Liver (tissue), 10 donors: ENCODE measurements at places on chromosomes 12 and 14. TPM values are rescaled to one million over a fixed set of nuclear protein-coding genes. Genes with fewer than 3 reads are reported as not detected.

The RTN1 gene
- total RNA-seq = 0.33 TPM

The DAO gene
- 28.3 TPM for total RNA-seq

The PLEKHG3 gene
- 14.7 TPM for total RNA-seq

The TM7SF3 gene
- 54.3 TPM for total RNA-seq

The ADAM21 gene
- not detected for total RNA-seq

The SDS gene
- 0.65 TPM for total RNA-seq

The KRT78 gene
- not detected for total RNA-seq

The THTPA gene
- 7.3 TPM for total RNA-seq

The NYNRIN gene
- 2.5 TPM for total RNA-seq

The ST8SIA1 gene
- 0.17 TPM for total RNA-seq

The TAS2R50 gene
- 7.8 TPM for total RNA-seq

- DNase-seq = no peak
Observed at GRCh38 chr14:57660208-57660607, 166.6 kb upstream of the CCDC198 start.

GRCh38 chr12:6700646-6701051, at the start of gene PIANP:
Gene PIANP (minus strand): TSS chr12:6700815. CDS start chr12:6698061, 2,754 bp downstream.
- DNase-seq = no peak

DNA sequence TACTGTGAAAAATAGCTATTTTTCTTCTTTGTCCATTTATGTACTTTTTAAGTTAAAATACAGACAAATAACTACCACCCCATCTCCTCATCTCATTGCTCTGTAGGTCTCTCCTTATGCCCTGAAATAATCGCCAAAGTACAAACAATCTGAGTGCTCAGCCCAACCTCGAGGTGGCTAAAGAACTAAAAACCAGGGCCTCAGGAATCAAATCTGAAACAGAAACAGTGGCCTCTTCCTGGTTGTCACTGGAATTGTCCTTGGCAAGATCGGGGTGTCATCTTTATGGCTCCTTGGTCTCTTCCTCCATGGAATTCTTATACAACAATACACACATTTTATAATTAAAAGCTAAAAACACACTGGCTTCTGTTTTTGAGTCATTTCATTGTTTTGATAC, 182.4 kb downstream of the ASCL1 start:
- no peak for DNase-seq

DNA sequence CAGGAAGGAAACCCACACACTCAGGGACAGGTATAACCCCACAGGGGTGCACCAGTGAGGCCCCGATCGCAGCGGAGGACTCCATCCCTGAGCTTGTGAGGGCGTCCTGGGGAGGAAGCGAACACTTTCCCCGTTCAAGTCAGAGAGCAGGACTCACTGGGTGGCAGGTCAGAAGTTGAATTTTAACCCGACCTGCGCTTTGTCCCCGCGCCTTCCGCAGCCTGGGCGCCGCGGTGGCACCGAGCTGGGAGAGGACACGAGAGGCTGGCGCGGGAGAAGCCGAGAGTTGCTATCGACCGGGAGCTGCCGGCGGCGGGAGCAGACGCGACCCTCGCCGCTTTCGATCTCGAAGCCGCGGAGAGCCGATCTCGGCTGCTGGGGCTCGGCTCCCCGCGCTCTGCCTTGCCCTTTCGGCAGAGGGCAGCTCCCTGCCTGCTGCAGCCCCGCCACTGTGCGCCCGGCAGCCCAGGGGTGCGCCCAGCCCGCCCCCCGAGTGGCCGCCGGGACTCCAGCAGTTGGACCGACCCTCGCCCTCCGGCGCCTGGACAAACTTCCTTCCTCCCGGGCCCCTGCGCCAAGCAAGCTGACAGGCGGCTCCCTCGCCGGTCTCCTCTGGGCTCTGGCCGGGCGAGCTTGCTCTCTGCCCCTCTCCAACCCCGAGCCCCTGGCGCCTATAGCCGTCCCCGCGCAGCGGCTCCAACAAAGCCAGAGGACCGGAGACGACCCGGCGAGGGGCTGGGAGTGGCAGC, 918 bp downstream of the LIN7A start:
- DNase-seq = peak; percentile 63

DNA sequence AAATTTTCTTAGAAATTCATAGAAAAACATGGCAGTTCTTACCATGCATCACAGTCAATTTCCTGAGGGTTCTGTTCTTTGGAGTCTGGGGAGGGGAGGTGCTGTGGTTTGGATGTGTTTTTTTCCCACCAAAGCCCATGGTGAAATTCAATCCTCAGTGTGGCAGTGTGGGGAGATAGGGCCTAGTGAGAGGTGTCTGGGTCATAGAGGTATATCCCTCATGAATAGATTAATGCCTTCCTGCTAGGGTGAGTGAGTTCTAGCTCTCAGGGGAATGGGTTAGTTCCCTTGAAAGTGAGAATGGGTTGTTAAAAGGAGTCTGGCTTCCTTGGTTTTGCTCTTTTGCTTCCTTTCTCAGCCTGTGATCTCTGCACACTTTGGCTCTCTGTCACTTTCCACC, 277.8 kb downstream of the APAF1 start:
- no peak for DNase-seq

GRCh38 chr12:80469681-80470080, 25.6 kb downstream of the PTPRQ start:
- DNase-seq = no peak

GRCh38 chr14:43172899-43173548, 1334.1 kb downstream of the FSCB start:
- DNase-seq = no peak

GRCh38 chr12:46267825-46268582, 839 bp downstream of the SLC38A1 start:
- DNase-seq = peak; percentile 42

- DNase-seq = no peak
Observed at GRCh38 chr12:57545809-57546437, 1.1 kb downstream of the DCTN2 start.

GRCh38 chr14:81772381-81772780, 238.7 kb upstream of the SEL1L start:
- no peak for DNase-seq

GRCh38 chr14:102335163-102335562, 15.6 kb downstream of the ZNF839 start:
- no peak for DNase-seq

- DNase-seq = no peak
Observed at GRCh38 chr12:106197906-106198623, 49.8 kb downstream of the CKAP4 start.

GRCh38 chr12:86713121-86713520, 456.9 kb upstream of the MGAT4C start:
- no peak for DNase-seq

- DNase-seq = no peak
Observed at GRCh38 chr12:107399046-107399445, 286.6 kb upstream of the PWP1 start.

- no peak for DNase-seq
Observed at GRCh38 chr12:65566751-65567150, 257.5 kb upstream of the HMGA2 start.

DNA sequence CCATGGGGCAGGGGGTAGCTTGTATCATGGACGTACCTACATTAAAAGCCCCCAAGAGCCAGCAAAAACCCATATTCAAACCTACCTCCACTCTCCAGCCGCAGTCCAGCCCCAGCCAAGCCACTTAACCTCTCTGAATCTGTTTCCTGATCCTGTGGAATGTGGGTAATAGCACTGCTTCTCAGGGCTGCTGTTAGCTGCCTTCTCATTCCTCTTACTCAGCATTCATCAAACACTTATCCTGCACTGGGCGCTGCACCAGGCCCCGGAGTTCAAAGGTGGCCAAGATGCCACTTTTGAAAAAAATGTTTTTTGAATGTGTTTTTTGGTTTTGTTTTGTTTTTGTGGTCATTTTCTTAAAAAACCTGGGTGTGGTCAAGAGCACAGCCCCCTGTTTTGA, 237.4 kb downstream of the CHST11 start:
- DNase-seq = no peak

- DNase-seq = no peak
Observed at GRCh38 chr14:82854901-82855300, 1321.2 kb upstream of the SEL1L start.

- no peak for DNase-seq
Observed at GRCh38 chr14:38078393-38078792, 129.3 kb upstream of the SSTR1 start.

GRCh38 chr12:57097554-57097835, 8.6 kb downstream of the NAB2 start:
- DNase-seq = no peak

DNA sequence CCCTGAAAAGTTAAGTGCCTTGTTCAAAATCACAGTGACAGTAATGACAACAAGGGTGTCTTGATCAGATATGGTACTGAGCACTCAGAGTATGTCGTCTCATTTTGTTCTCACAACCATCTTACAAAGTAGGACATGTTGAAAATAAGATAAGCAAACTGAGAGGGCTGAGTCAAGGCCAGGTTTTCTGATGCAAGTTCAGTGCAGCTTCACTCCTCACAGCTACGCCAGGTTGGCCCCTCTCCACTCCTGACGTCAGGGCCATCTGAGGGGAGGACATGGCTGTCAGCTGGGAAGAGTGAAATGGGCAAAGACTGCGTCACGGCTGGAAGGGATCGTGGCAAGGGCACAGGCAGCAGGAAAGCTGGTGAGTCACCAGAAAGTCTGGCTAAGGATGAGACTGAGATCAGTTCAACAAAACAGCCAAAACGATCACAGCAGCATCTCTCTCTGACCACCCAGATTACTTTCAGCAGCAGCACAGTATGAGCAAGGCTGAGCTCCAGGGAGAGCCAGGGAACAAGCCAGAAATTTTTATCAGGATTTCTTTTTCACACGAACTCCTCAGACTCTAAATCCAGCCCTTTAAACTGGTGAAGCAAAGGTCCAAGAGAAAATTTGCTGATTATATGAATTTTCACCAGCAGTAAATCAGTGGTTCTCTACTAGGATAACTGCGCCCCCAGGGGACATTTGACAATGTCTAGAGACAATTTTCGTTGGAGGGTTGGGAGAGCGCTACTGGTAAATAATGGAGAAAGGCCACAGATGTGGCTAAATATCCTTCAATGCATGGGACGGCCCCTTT, 297.9 kb upstream of the AMIGO2 start:
- DNase-seq = no peak

DNA sequence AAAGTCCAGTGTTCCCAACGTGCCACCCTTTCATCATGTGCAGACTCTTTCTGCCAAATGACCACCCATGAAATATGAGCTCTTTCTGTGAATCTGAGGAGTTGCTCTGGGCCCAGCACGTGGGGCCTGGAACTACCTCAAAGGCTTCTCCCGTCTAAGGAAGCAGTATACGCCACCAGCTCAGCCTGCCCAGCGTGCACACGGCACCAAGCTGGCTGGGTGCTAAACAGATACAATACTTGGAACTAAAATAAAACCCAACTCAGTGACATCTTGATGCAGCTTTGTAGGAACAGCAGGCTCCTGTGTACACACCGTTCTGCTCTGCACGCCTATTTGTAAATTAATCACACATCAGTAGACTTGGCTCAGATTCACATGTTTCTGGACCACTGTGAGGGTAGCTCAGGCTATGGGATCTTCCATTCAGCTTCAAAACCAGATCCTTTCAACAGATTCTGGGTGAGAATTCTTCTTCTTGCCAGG, 74.8 kb downstream of the ARL6IP4 start:
- no peak for DNase-seq
